Osteoblast (primary cell): ENCODE measurements at places on chromosomes 16 and 17. TPM values are rescaled to one million over a fixed set of nuclear protein-coding genes. Genes with fewer than 3 reads are reported as not detected.

DNA sequence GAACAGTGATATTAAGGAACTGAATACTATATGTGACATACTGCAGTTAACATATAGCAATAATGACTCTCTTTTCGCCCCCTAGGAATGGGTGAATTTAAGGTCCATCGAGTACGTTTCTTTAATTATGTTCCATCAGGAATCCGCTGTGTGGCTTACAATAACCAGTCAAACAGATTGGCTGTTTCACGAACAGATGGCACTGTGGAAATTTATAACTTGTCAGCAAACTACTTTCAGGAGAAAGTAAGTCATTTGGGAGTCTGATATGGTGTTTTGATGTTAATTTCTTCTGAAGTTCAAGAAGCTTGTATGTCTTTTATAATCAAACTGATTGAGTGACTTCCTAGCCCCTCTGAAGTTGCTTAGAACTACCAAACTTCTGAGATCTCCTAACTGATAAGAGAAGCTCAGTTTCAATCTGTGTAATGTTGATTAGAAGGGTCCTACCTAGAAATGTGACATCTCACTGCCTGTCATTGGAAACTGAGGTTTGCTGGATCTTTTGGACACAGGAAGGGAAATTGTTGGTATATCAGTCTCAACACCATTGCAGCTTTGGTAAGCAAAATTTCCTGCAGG, 1.0 kb downstream of the UTP4 start:
- DNase-seq: no peak
- peak overlapping the region; percentile 78 for H3K27ac ChIP-seq
- H3K4me1 ChIP-seq: peaks cover 25% of the 10 kb centered on the region
- peaks cover 23% of the 10 kb centered on the region for H3K36me3 ChIP-seq

DNA sequence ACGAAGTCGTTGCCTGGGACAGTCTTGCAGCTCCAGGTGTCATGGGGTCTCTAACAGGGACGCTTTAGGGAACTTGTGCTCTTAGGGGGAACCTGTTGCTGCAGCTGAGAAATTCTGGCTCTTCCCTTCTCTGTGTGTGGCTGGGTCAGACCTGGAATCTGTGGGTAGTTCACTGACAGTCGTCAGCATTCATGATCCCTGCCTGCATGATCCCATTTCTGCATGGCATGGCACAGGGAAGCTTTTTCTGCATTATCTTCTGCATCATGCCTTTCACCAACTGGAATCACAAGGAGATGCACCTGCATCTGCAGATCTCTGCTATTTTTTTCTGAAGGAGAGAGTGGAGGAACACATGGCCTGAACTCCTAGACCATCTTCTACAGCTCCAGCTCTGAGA, 85.6 kb downstream of the SOX9 start:
- H3K4me1 ChIP-seq: no peaks in the 10 kb centered on the region
- H3K27me3 ChIP-seq: peaks cover 38% of the 10 kb centered on the region
- DNase-seq: no peak
- no peak overlapping the region for H3K27ac ChIP-seq

DNA sequence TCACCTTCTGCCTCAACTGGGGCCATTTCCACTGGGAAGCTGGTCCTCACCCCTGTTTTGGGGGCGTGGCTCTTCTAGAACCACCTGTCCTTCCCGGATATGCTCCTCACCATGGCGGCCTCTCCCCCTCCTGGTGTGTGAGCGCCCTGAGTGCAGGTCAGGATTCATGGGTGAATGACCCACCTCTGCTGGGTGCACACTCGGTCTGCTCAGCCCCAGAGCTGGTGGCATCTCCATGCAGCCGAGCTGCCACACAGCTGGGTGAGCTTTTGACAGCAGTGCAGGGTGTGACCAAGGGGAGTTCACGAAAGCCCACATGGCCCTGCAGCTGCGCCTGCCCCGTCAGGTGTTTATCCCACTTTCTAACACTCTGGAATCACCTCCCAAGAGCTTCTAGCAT, 27.3 kb downstream of the GRIN2C start:
- DNase-seq: no peak
- no peak overlapping the region for H3K27ac ChIP-seq
- no peaks in the 10 kb centered on the region for H3K27me3 ChIP-seq
- peaks cover 5% of the 10 kb centered on the region for H3K4me1 ChIP-seq

- no peaks in the 10 kb centered on the region for H3K27me3 ChIP-seq
- peak; percentile 84 for DNase-seq
- peaks cover 42% of the 10 kb centered on the region for H3K36me3 ChIP-seq
- peak overlapping the region; percentile 32 for H3K4me3 ChIP-seq
- H3K27ac ChIP-seq: peak overlapping the region; percentile 85
These were observed 37.5 kb downstream of the ARHGAP17 start for GRCh38 chr16:24977678-24978075.

- H3K4me1 ChIP-seq: no peaks in the 10 kb centered on the region
- no peaks in the 10 kb centered on the region for H3K36me3 ChIP-seq
- H3K27ac ChIP-seq: no peak overlapping the region
These were observed 9.9 kb downstream of the TBX4 start for GRCh38 chr17:61461967-61462718.

GRCh38 chr16:1592446-1592845, 19.4 kb downstream of the IFT140 start:
- H3K36me3 ChIP-seq: peaks cover 9% of the 10 kb centered on the region
- no peaks in the 10 kb centered on the region for H3K27me3 ChIP-seq

DNA sequence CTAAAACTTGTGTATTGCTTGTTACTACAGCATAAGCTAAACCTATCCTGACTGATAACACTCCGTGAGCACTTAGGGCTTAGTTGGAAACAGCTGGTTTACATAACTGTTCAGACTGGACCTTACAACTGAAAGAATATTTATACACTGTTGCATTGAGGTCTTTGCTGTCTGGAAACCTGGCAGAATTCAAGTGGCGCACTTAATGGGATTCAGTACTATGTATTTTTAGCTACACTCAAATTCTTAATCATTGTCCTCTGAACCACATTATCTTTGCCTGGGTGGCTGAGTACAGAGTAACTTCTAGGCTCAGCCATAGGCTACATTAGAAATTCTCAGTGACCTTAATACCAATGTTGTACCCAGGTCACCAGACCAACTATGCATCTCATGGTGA, 172.9 kb downstream of the PMP22 start:
- H3K27me3 ChIP-seq: peaks cover 8% of the 10 kb centered on the region
- no peaks in the 10 kb centered on the region for H3K4me1 ChIP-seq
- H3K36me3 ChIP-seq: no peaks in the 10 kb centered on the region
- no peak for DNase-seq
- no peak overlapping the region for H3K27ac ChIP-seq
- H3K4me3 ChIP-seq: no peak overlapping the region

Gene HP
- not detected in 2 replicates for total RNA-seq

Gene NPIPA2
- 0.72 TPM in 1 of 2 replicates, not detected in the other for total RNA-seq

Gene ITGB3
- 31.5 and 39.8 TPM in 2 replicates for total RNA-seq

Gene PPP1R27
- total RNA-seq: not detected in 2 replicates
